Stimulated activated CD4-positive, alpha-beta T cell treated with anti-CD3 and anti-CD28 coated beads, Interleukin-12 subunit alpha, Interleukin-12 subunit beta, amount 100 ng/mL, for 4 hours (primary cell): ENCODE measurements at places on chromosomes 4 and X.

DNA sequence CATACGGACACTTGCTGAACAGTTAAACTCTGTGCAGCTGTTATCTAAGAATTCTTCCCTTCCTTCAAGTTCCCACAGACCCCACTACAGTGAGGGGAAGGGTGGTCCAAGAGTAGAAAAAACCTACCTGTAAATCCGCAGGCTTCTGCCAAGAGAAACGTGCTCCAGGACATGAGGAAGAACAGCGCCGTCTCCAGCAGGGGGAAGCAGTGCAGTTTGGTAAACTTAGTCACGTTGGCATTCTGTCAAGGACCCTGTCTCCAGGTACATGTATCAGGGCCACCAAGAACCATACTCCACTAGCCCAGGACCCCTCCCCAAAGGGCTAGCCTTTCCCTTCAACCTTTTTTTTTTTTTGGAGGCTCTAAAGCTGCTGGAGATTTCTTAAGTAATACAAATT lies 79.9 kb downstream of the CHST7 start:
- DNase-seq: no peak

DNA sequence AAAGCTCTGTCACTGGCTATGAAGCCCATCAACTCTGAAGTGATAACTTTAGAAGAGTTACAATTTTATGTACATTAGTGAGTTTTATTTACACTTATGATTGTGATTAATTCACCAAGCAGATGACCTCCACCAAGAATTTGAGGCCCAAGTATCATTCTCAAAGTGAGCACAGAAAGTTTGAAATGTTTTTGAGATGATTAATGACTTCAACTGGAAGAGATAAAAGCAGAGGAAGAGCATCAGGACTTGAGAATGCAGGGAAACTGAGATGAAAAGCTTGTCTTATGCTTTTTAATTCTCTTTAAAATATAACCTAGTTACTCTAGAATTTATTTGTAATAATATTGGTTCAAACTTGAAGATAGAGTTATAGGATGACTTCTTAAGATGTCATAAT lies 112.8 kb upstream of the H2AZ1 start:
- DNase-seq: no peak

DNA sequence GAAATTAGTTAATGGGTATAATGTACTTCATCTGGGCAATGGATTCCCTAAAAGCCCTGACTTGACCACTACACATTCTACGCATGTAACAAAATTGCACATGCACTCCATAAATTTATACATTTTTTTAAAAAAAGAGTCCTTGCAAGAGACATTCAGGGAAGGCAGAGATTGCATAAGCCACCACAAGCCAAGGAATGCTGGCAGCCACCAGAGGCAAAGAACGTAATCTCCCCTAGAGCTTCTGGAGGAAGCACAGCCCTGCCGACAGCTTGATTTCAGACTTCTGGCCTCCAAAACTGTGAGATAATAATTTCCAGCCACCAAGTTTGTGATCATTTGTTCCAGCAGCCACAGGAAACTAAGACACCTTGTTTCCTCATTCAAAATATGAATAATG lies 185.6 kb upstream of the GALNT7 start:
- DNase-seq: no peak

- DNase-seq: peak; percentile 4
Observed at GRCh38 chr4:99723612-99724011, 66.0 kb upstream of the C4orf54 start.

GRCh38 chrX:72274526-72274925 lies 2.5 kb downstream of the RPS4X start:
- DNase-seq: no peak
